ENCODE measurements at places on chromosomes 12 and 14.

GRCh38 chr14:64550621-64551333, 1.0 kb downstream of the PPP1R36 start:
- H3K4me1 ChIP-seq, result peaks cover 14% of the 10 kb centered on the region
- peaks cover 2% of the 10 kb centered on the region for H3K36me3 ChIP-seq
- peak overlapping the region; percentile 38 for H3K4me3 ChIP-seq
- H3K27ac ChIP-seq, result no peak overlapping the region
- DNase-seq, result no peak

DNA sequence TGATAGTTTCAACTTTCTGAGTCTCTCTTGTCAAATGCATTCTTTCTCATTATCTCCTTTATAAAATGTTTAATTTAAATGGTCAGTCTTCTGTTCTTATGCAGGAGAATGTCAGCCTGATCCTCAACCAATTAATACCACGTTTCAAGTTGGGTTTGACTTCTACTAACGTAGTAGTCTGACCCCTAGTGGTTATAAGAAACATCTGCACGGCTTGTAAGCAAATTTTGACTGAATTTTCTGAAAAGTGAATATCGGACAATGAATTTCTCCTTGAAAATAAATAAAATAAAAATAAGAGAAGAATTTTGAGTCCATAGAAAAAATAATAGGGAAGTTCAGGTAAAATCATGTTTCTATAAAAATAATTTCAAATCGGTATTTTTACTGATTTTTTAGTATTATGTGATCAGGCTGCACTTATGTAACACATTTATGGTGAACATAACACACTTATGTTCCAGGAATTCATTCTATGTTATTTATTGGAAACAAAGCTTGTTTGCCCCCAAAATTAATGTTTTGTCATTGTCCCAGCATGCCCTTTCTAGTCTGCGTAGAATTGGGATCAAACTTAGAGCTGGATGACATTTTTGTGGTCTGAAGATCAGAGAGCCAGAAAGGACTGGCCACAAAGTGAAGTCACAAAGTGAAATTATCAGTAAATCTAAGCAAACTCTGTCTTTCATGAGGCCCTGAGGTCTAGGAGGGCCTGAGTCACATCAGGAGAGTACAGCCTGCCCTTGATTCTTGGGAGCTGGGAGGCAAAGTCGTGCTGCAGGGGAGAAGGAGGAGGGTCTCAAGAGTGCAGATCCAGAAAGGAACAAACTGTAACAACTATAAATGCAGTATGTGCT, 101.2 kb upstream of the STXBP6 start:
- peaks cover 19% of the 10 kb centered on the region for H3K27me3 ChIP-seq
- H3K4me1 ChIP-seq, result no peaks in the 10 kb centered on the region
- no peak overlapping the region for H3K4me3 ChIP-seq
- H3K36me3 ChIP-seq, result no peaks in the 10 kb centered on the region

DNA sequence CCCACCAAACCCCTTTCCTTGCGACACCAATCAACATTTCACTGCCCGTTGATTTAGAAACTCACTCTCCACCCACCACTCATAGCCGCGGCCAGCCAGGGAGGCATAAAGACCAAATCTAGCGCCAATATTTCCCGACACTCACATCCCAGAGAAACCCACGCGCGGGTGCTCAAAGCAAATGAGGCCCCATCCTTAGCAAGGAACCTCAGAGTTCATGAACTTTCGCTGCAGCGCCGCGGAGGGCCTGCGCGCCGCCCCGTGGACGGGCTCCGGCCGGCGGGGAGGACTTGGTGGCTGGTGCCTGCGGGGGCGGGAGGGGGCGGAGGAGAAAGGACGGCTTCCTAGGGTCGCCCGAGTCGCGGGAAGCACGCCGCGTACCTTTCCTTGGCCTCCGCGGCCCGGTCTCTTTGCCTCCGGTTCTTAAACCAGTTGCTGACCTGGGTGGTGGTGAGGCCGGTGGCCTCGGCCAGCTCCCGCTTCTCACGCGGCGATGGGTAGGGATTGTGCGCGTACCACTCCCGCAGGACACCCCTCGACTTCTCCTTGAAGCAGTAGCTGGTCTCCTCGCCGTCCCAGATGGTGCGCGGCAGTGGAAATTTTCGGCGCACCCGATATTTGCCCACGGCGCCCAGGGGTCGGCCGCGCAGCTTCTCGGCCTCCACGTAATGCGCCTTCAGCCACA, 886 bp downstream of the SIX1 start:
- no peak overlapping the region for H3K27ac ChIP-seq
- peaks cover 99% of the 10 kb centered on the region for H3K27me3 ChIP-seq
- DNase-seq, result no peak
- peaks cover 22% of the 10 kb centered on the region for H3K4me1 ChIP-seq

DNA sequence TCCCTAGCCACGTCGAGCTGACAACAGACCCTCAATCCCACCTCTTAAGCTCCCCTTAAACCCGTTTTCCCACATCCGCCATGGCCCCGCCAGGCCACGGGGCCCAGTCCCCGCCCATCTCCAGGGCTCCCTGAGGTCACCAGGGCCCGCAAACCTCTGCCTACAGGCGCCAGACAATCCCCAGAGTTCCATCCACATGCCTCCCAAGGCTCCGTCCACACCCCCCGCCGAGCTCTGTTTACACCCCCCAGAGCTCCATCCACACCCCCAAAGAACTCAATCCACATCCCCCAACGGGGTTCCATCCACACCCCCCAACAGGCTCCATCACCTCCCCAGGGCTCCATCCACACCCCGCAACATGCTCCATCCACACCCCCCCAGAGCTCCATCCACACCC, 9.2 kb downstream of the JAG2 start:
- H3K4me1 ChIP-seq, result no peaks in the 10 kb centered on the region
- H3K27ac ChIP-seq, result no peak overlapping the region
- peaks cover 2% of the 10 kb centered on the region for H3K36me3 ChIP-seq
- no peak for DNase-seq

- H3K27me3 ChIP-seq, result no peaks in the 10 kb centered on the region
- no peak overlapping the region for H3K4me3 ChIP-seq
- no peak for DNase-seq
- no peak overlapping the region for H3K27ac ChIP-seq
- no peaks in the 10 kb centered on the region for H3K36me3 ChIP-seq
Observed at GRCh38 chr14:80428171-80428570, 216.9 kb upstream of the DIO2 start.

- no peak overlapping the region for H3K4me3 ChIP-seq
- H3K4me1 ChIP-seq, result peaks cover 5% of the 10 kb centered on the region
Observed at GRCh38 chr14:31937730-31938346, 139.3 kb upstream of the ARHGAP5 start.

DNA sequence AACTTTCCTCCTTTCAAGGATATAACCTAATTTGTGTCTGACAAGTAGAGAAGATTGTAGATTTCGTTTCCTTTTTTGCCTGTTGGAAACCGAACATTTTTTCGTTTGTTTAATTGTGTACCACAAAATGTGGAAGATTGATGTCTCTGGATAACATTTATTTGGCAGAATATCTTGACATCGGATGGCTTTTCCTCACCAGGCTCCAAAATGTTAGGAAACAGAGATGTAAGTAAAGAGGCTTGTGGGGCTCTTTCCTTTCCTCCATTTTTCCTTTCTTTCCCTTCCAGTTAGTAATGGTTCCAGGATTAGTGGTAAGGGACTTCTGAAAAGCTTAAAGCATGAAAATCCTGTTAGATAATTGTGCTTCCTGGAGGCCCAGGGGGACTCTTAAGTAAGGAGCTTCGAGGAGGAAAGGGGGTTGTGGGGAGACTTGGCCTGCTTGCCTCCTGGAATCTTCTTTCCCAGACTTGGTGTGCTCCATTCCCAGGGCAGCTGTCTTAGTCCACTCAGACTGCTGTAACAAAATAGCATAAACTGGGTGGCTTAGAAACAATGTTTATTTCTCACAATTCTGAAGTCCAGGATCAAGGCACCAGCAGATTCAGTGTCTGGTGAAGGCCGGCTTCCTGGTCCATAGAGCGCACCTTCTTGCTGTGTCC, 243.1 kb upstream of the PWP1 start:
- peak overlapping the region; percentile 26 for H3K4me3 ChIP-seq
- DNase-seq, result no peak
- H3K36me3 ChIP-seq, result no peaks in the 10 kb centered on the region
- peaks cover 24% of the 10 kb centered on the region for H3K4me1 ChIP-seq

DNA sequence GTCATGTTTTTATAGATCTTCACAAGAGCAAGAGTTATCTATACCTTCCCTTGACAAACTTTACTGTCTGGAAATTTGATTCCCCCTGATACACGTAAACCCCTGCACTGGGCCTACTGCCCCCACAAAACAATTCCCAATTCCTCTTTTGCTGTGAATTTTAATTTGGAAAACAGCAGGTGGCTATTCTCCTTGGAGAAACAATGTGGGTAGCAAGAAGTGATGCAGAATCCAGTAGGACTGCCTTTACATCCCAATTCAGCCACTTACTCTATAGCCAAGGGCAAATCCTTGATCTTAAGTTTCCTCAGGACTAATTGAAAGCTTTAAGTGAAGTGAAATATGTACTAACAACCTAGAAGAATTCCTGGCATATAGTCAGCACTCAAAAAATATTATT, 129.3 kb downstream of the ACSS3 start:
- H3K4me1 ChIP-seq, result no peaks in the 10 kb centered on the region
- no peak overlapping the region for H3K27ac ChIP-seq
- H3K36me3 ChIP-seq, result no peaks in the 10 kb centered on the region
- no peak for DNase-seq
- H3K4me3 ChIP-seq, result no peak overlapping the region
- no peaks in the 10 kb centered on the region for H3K27me3 ChIP-seq

DNA sequence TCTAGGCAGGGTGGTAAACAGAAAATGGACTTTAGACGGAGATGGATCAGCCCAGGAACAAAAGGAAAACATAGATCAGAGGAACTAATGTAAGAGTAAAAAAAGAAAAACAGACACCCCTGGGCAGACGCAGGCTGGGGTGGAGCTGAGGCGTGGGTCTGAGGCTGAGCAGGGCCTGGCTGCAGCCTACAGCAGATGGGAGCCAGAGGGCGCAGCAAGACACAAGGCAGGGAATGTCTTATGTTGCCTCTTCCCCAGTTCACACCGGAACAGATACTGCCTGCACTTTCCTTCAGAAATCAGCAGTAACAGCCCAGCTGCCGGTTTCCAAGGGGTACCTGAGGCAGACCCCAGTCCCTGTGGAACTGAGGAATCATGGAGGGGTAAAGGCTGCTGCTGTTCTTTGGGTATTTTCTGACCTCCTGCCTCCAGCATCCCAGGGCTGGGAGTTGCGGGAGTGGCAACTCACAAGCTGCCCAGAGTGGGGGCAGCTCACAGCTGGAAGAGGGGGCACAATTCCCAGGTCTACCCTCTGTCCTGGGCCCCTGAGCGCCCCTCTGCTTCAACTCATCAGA, 9.8 kb downstream of the ZNF605 start:
- DNase-seq, result no peak
- H3K4me3 ChIP-seq, result no peak overlapping the region
- no peak overlapping the region for H3K27ac ChIP-seq
- peaks cover 11% of the 10 kb centered on the region for H3K36me3 ChIP-seq

- H3K4me1 ChIP-seq, result no peaks in the 10 kb centered on the region
- no peak overlapping the region for H3K27ac ChIP-seq
- no peak for DNase-seq
- peaks cover 43% of the 10 kb centered on the region for H3K27me3 ChIP-seq
Observed at GRCh38 chr12:15196678-15197505, 24.3 kb downstream of the RERG start.
